Left cardiac atrium (tissue), 4 donors: ENCODE measurements at places on chromosomes 12 and 14. TPM values are rescaled to one million over a fixed set of nuclear protein-coding genes. Genes with fewer than 3 reads are reported as not detected.

DNA sequence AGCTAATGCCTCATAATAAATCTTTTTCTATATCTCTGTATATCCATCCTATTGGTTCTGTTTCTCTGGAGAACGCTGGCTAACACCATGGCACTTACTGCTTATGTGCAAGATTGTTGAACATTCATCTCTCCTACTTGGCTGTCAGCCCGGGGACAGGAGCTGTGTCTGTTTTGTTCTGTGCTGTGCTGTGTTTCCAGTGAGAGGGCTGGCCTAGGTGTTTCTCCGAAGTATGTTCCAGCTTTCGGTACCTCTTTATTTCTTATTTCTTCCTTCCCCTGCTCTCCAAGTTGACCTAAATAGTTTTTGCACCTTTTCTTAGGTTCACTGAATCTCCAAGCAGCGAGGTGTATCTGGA is 18.8 kb upstream of the NR4A1 start:
- peak; percentile 82 for DNase-seq

DNA sequence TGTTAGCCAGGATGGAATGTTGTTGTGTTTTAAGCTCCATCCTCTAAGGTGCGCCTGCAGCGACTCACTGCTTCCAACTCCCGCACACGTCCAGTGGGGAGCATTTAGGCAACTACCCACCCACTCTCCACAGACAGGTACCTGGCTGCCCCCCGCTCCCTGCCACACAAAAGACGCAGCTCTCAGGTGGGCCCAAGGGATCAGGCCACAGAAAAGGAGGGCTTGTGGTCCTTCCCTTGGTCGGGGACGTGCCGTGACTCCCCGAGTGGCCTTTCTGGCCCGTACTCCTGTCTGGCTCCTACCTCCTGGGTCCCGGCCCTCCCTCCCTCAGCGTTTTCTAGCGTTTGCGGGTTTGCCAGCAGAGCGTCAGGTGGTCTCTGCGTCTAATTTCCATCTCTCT is 16.2 kb downstream of the TEDC1 start:
- no peak for DNase-seq

The SOX5 gene
- 13.2 TPM for total RNA-seq

DNA sequence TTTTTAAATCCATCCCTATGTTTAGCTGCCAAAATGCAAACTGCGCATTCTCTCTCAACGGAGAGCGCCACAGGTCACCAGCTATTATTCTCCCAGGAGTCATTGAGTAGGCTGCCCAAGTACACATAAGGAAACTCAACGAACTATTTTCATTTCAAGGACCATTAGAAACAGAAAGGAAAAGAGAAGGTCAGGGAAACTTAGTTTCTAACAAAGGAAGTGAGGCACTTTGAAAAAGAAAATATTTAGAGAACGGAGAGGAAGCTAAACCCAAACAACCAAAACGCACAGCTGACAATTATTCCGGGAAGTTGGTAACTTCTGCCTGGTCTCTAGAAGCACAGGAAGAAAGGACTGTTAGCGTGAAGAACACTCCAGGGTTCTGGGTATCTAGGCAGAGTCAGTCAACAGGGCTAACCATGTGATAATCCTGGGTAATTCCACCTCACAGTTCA is 23.5 kb downstream of the GPHB5 start:
- DNase-seq = no peak

The UBE3B gene
- total RNA-seq = 54.8 TPM

The PIWIL1 gene
- not detected for total RNA-seq

GRCh38 chr12:85424581-85425348 is 144.7 kb downstream of the ALX1 start:
- no peak for DNase-seq

DNA sequence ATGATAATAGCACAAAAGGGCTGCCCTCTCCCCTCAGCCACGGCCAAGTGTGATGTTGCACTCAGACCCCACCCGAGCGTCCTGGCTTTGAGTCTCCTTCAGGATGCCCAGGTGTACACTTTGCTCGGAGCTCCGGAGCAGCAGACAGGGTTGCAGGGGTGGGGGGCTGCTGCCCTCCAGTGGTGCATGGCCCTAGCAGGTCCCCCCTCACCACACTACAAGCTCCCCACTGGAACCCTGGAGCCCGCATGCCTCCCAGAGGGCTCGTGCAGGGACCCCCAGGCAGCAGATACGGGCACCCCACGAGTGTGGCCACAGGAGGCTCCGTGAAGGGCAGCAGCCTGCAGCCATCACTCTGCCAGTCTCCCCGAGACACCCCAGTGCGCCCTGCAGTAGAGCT is 69.9 kb upstream of the C14orf180 start:
- DNase-seq = no peak

DNA sequence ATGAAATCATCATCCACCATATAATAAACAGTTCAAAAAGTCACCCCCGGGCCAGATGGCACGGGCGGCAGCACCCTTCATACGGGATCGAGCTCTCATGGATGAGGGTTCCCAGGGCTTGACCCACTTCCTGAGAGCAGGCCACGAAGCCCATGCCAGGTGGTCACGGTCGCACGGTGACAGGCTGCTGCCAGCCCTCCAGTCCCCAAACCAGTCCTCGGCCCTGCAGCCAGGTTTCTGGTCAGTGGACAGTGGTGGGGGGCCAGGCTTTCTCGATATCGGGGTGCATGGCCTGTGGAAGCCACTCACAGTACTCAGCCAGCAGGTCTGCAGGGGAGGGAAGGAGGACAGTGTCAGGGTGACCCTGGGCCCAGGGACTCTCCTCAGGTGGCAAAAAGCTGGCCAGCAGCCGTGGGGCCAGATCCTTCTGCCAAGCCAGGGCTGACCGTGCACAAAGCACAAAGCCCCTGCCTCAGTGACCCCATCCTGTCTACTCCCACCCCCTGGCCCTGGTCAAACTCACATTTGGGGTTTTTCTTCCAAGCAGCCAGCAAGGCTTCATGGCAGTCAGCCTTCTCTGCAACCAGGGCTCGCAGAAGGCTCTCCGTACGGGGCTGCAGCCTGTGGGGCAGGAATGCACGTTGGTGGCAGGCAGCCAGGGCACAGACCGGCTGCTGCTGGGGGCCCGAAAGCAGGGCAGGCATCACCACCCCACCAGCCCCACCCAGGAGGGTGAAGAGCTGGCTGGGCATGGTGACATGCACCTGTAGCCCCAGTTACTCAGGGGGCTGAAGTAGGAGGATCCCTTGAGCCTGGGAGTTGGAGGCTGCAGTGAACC is 33.3 kb upstream of the UBC start:
- no peak for DNase-seq

The SLCO1C1 gene
- total RNA-seq = 2.0 TPM

- no peak for DNase-seq
Measured at GRCh38 chr14:77046721-77047120, 18.2 kb upstream of the IRF2BPL start.

DNA sequence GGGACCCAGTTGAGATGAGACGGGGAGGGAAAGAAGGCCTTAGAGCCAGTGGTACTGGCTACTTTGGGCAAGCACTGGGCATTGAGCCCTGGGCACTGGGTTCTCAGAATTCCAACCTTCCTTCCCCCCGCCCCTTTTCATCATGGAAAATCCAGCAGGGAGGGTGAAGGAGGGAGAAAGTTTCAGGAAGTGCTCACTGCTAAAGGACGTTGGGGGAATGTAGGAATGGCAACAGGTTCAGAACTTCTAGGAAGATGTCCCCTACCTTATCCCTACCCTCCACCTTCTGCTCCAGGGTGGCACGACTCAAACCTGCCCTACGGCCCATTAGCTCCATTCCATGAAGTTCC is 4.2 kb upstream of the TNS2 start:
- DNase-seq = peak; percentile 59

The YEATS4 gene
- total RNA-seq = 7.2 TPM

DNA sequence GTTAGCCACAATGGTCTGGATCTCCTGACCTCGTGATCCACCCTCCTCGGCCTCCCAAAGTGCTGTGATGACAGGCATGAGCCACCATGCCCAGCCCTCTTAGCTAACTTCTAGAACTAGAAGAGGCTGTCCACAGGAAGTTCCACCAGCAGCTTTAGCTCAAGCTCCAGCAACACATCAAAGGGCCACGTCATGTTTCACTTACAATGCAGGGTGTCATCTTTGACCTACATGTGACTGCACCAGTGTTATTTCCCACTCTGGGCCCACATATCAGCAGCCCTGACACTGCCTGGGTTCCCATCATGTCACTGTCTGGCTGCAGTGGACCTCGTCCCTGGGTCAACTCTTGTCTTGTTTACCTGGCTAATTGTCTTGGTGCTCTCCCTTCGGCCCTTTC is 147.2 kb downstream of the GRIN2B start:
- DNase-seq = no peak

GRCh38 chr12:65867394-65867793 is 43.1 kb downstream of the HMGA2 start:
- no peak for DNase-seq

DNA sequence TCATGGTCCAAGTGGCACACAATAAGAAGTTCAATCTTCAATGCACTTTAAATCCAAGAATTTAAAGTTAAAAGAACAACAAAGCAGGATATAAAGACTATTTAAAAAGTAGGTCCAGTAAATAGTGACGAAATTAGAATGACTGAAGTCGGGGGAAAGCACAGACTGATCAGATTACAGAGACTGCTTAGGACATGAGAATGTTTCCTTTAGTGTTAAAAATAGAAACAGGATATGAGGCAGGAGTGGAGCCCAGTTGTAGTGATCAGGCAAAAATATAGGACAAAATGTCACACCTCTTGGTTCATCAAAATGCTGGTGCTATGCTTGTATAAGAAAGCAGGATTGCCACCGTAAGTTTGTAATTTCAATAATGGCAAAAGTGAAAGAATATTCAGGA is 52.2 kb upstream of the CD163 start:
- DNase-seq = no peak

GRCh38 chr14:55240526-55241178 is 30.6 kb upstream of the FBXO34 start:
- DNase-seq = no peak

- DNase-seq = no peak
Measured at GRCh38 chr12:130702966-130703732, 12.9 kb downstream of the RIMBP2 start.

The GAS2L3 gene
- total RNA-seq = 4.0 TPM

DNA sequence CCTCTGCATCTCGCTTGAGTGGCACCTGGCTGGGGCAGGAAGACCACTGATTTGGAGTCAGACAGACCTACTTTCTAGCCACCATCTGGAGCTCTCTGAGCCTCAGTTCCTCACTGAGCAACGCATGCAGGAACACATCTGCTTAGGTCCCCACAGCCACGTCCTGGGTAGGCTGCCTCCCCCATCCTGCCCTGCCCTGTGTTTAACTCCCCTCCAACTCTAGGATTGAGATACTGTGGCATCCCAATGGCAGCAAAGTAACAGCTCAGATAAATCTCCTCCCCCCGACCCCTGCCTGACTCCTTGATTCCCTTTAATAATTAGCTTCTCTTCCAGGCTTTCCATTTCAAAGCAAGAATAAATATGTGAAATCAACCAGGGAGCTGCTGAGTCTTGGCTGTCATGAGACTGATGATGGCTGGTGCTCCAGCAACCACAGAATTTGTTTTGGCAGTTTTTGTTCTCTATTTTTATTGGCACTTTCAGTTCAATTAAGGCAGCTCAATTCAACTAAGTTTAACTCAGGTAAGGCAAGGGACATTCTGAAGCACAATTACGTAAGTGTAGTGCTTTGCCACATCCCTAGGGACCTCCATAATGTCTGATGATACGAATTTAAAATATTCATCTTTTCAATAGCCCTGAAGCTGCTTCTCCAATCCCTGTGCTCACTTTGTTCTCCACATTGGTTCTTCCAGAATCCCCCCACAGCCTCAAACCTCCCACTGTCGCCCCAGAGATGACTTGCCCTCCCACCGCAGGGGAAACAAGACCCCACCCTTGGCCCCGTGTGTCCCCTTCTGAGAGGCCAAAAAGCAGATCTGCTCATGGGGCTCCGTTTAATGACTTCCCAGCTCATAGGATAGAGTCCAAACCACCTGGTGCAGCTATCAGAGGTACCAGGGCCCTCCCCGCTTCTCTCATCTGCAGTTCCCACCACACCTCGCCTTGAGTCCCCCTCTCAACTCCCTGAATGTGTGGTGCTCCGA is 58.2 kb downstream of the ESR2 start:
- no peak for DNase-seq

DNA sequence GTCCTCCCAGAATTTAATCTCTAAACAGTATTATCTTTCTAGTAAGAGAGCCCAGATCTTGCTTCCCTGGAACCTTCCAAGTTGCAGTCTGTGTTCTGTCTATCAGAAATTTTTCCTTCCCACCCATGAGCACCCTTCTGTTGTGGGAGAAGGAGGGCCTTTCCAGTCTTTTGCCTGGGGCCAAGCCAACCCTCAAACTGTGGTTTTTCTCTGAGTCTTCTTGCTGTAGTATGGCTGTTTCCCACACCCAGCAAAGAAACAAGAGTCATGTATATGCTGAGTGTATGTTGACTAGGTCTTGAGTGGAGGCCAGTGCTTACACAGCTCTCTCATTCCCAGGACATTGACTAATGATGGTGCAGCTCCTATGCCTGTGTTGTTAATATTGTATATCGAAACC is 104.5 kb downstream of the TGFB3 start:
- no peak for DNase-seq

The MDGA2 gene
- not detected for total RNA-seq

The PLEKHD1 gene
- 0.24 TPM for total RNA-seq

DNA sequence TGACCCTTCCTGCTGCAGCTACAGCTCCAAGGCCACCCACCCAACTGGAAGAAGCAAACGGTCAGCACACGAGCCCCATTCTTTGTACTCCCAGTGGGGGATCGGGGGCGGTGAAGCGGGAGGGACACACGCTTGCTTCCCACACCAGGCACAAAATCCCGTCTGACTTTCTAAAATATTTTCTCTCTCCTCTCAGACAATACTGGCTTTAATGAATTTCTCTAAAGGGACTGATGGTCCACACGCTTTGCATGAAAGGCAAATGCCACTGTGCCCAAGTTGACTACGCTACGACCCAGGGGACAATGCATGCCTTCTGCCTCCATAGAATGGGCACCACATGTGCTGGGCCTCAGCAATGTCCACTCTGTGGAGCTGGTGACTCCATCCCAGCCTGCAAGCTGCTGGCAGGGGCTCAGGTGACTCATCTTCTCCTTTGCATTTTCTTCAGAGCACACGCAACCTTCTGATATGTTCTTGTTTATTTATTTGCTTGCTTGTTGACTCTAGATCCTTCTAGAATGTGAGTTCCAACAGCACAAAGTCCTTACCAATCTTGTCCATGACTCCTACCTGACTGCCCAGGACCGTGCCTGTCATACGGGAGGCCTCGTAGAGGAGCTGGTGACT is 15.6 kb downstream of the SYNE3 start:
- DNase-seq = peak; percentile 73

DNA sequence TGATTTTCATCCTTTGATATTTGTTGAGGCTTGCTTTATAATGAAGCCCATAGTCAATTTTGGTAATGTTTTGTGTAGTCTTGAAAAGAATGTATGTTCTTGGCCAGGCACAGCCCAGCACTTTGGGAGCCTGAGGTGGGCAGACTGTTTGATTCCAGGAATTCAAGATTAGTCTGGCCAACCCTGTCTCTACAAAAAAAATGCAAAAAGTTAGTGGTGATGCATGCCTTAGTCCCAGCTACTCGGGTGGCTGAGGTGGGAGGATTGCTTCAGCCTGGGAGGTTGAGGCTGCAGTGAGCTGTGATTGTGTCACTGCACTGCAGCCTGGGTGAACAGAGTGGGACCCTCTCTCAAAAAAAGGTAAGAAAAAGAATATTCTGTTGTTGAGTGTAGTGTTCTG is 10.8 kb downstream of the ETNK1 start:
- DNase-seq = no peak

The RAD9B gene
- 3.1 TPM for total RNA-seq
